NCI-H460 (cell line): ENCODE measurements at places on chromosomes 11 and 22. TPM values are rescaled to one million over a fixed set of nuclear protein-coding genes. Genes with fewer than 3 reads are reported as not detected.

The KRTAP5-1 gene
- total RNA-seq: not detected in 2 replicates

The VSIG2 gene
- not detected in 2 replicates for total RNA-seq

The SLCO2B1 gene
- total RNA-seq: 0.17 TPM in 1 of 2 replicates, not detected in the other

The SMIM35 gene
- total RNA-seq: not detected in 2 replicates

The RFPL2 gene
- total RNA-seq: 0.30 and 0.63 TPM in 2 replicates

The LINC01488 gene
- not detected in 2 replicates for total RNA-seq

The SCGB1A1 gene
- not detected in 2 replicates for total RNA-seq

The OOSP2 gene
- total RNA-seq: not detected in 2 replicates

The OR6A2 gene
- 0.23 TPM in 1 of 2 replicates, not detected in the other for total RNA-seq

The OVOL1 gene
- not detected in 2 replicates for total RNA-seq

The LRP4 gene
- total RNA-seq: 0.54 and 0.81 TPM in 2 replicates

The HEPN1 gene
- not detected in 2 replicates for total RNA-seq

The KIRREL3 gene
- total RNA-seq: not detected in 2 replicates

The APOL5 gene
- total RNA-seq: not detected in 2 replicates

The MYO18B gene
- total RNA-seq: 0.05 TPM in 1 of 2 replicates, not detected in the other

The C11orf65 gene
- 1.4 TPM in 2 replicates for total RNA-seq

The SAAL1 gene
- 19.5 and 23.4 TPM in 2 replicates for total RNA-seq

The CLDN5 gene
- not detected in 2 replicates for total RNA-seq

The POU2AF3 gene
- 0.26 and 0.40 TPM in 2 replicates for total RNA-seq

The ARRB1 gene
- 2.2 and 4.0 TPM in 2 replicates for total RNA-seq

The SLC25A18 gene
- total RNA-seq: 0.97 and 1.2 TPM in 2 replicates

The OR8D4 gene
- not detected in 2 replicates for total RNA-seq

The OR8G1 gene
- not detected in 2 replicates for total RNA-seq
